Substantia nigra (tissue), 51 donors: ENCODE measurements at places on chromosomes 13 and 19.

DNA sequence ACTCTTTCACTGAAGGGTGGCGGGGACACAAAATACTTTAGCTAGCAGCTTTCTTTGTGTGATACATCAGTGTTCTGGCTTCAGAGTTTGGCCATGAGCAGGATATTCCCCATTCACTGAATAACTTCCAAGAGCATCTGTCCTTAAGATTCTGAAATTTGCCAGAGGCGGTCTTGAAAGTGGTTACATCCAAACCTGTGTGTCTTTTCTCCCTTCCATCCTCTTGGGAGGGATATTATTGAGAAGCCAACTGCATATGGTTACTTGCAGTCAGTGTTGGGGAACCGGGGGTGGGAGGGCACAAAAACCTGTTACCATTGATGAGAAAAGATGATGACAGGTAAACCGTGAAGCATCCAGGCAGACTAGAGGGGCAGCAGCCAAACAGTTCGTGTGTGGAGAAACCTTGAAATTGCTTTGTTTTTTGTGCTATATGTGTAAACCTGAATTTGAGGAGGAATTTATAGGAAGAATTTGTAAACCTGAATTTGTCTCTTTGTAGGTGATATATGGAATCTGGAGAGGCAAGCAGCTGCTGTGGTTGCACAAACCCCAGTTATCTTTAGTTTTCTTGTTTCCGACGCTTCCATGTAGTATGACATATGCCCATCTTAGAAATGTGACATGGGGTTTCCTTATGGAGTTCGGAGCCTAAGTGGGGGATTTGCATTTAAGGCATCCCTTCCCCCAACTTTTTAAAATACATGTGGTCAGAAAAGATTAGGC is 104.8 kb downstream of the WDFY2 start:
- DNase-seq, result no peak

GRCh38 chr13:94556041-94556440 is 39.9 kb downstream of the TGDS start:
- DNase-seq, result no peak

GRCh38 chr13:60093425-60094019 is 70.2 kb downstream of the DIAPH3 start:
- no peak for DNase-seq

DNA sequence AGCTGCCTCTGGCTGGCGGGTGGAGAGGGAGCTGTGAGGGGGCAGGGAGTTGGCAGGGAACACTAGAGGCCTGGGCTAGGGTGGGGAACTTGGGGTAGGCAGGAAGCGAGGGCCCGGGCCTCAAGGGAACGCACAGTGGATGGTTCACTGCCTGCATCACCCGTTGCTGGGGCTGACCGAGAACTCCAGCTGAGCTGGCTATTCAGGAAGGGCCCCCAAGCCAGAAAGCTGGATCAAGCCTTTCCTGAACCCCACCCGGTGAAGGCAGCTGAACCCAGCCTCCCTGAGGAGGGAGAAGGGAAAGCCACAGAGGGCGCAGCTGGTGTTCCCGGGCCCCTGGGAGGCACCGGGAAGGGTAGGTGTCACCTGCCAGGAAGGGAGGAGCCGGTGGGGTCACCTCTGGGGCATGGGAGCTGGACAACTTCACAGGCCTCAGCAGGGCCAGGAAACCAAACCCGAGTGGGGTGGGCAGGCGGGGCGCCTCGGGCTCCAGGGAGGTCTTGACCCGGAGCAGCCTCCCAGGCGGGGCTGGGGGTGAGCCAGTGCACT is 13.9 kb downstream of the PALM start:
- no peak for DNase-seq

GRCh38 chr19:32570081-32570785 is 10.8 kb upstream of the PDCD5 start:
- peak; percentile 22 for DNase-seq

- DNase-seq, result no peak
These were observed 224.8 kb downstream of the NHLRC3 start for GRCh38 chr13:39263033-39263432.

DNA sequence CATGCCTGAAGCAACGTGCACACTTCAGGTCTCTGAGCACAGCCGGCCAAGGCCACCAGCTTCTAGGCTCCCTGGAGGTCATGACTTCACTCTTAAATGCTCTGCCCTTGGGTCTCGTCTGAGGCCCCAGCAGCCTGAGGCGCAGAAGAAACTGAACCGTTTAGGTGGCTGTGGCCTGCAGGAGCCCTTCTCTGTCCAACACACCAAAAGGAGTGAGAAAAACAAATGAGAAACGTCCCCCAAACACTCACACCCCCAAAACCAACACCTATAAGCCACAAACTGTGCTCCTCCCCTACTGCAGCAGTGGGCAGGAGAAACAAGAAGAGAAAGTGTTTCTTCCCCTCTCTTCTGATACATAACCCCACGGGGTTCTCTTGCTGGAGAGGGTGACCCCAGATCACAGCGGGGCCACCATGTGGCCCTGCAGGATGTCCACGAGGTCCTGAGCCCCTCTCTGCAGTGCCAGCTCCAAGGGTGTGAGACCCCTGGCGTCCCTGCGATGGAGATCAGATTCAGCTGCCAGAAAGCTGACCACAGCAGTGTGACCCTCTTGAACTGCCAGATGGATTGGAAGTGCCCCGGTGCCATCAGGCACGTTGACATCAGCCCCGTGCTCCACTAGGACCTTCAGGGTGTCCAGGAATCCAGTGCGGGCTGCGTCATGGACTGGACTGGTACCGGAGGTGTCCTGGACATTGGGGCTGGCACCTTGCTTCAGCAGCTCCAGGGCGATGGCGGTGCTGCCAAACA is 1.0 kb upstream of the KRI1 start:
- DNase-seq, result no peak

DNA sequence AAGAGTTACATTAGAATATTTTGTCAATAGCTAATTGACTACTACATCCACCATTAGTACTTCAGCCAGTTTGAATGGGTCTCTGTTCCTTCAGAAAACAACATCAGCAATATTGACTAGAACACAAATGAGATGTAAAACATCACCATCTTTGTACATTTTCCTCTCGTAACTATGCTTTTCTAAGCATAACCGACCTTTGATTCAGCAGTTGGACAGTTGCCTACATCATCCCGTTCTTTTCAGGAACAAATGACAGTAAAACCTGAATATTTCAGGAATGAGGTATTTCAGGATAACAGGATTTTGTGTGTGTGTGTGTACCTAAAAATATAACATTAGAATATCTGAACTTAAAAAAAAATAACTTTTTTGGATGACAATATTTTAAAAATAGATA is 60.9 kb downstream of the STARD13 start:
- DNase-seq, result no peak

- no peak for DNase-seq
These were observed 22.6 kb downstream of the KDM4B start for GRCh38 chr19:4991538-4991937.

DNA sequence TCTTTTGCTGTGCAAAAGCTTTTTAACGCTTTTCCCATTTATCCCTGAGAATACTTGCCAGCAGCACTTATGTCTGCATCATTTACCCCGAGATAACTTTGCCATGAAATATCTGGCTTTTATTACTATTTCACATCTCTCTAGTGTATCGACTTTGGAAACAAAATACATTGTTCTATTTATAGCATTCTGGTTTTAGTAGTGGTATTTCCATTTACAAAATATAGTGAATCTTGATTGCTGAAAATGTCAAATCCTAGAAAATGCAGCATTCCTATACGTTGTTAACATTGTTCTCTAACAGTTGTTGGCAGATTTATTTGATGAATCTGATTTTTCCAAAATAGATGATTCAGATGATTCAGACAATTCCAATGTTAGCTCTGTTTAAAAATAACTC is 189.3 kb upstream of the SPRY2 start:
- DNase-seq, result no peak

- DNase-seq, result no peak
These were observed 310.4 kb downstream of the SPRY2 start for GRCh38 chr13:80030491-80030890.

DNA sequence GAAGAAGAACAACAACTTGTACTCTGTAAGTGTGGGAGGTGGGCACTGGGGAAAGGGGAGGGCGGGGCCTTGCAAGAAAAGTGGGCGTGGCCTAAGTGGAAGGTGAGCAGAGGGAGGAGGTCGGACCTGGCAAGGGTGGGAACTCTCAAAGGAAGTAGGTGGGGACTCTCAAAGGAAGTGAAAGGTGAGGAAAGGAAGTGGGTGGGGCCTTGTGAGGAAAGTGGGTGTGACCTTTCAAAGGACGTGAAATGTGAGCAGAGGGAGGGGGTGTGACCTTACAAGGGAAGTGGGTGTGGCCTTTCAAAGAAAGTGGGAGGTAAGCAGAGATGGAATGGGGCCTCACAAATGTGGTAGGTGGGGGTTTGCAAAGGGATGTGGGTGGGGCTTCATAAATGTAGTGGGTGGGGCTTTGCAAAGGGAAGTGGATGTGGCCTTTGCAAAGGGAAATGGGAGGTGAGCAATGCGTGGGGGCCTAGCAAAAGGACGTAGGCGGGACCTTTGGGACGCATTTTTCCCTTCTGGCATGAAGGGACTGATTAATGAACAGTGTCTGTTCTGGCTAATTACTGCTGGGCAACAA is 25.9 kb downstream of the ACSBG2 start:
- no peak for DNase-seq

- DNase-seq, result no peak
These were observed 21.1 kb upstream of the NDUFS7 start for GRCh38 chr19:1362387-1363257.

GRCh38 chr19:11554160-11554559 is 4.9 kb downstream of the ELOF1 start:
- no peak for DNase-seq

GRCh38 chr13:106401081-106401480 is 134.4 kb downstream of the EFNB2 start:
- DNase-seq, result no peak

DNA sequence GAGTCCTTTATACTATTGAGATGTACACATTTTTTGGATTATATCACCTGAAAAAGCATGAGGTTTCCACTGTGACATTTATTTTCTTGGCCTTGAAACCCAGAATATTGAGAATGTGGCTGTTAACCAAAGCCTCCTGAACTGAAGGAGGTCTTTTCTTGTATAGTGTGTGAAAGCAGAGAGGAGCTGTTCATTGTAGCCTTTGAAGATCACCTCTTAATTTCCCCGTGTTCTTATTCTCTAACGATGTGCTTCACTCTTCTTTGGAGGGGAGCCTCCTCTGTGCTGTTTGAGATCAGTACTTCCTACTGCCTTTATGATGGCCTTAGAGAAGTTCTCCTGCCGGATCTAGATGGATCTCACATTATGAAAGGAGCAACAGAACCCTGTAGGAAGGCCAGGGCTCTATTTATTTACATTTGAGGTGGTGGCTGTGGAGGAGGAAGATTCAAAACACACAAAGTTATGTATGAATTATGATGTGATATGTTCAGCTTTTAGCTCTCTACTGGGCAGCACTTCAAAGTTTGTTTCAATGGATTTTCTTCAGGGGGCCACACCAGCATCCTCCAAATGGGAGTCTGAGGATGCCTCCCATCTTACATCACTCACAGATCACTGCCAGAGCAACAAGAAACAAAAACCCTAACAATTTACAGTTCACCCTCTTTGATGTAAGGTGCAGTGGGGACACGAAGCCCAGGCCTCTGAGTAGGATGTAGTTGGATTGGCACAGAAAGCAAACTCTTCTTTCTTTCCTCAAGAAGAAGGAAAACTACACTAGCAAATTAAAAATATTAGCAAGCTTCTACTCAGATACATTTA is 322.3 kb downstream of the DLEU7 start:
- no peak for DNase-seq

- no peak for DNase-seq
These were observed 168.6 kb downstream of the LACC1 start for GRCh38 chr13:44048326-44048725.

DNA sequence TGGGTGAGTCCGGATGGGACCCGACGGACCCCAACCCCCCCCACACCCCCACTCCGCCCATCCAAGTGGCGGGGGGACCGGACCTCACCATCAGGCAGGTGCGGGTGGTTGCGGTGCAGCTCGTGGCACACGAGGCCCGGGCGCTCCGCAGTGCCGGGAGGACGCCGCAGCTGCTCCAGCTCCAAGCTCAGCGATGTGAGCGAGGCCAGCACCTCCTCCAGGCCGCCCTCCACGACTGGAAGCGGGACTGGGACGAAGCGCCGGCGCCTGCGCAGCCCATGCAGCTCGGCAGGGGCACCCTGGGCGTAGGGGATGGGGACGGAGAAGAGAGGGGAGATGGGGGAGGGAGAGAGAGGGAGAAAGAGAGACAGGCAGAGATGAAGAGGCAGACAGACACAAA is 30.1 kb upstream of the OLFM2 start:
- DNase-seq, result no peak

DNA sequence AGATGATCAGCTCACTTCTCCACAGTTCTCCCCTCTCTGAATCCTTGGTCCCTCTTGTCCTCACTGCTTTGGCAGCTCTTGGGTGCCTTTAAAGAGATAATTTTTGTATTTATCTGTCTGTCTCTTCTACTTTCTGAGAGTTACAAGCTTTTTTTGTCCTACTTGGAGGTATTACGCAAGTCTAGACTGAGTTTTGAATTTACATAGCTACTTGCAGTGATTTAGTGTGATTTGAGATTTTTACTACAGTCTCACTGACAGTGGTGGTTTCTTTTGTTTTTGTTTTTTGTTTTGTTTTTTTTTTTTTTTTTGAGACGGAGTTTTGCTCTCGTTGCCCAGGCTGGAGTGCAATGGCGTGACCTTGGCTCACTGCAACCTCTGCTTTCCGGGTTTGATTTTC is 22.1 kb downstream of the URI1 start:
- no peak for DNase-seq

DNA sequence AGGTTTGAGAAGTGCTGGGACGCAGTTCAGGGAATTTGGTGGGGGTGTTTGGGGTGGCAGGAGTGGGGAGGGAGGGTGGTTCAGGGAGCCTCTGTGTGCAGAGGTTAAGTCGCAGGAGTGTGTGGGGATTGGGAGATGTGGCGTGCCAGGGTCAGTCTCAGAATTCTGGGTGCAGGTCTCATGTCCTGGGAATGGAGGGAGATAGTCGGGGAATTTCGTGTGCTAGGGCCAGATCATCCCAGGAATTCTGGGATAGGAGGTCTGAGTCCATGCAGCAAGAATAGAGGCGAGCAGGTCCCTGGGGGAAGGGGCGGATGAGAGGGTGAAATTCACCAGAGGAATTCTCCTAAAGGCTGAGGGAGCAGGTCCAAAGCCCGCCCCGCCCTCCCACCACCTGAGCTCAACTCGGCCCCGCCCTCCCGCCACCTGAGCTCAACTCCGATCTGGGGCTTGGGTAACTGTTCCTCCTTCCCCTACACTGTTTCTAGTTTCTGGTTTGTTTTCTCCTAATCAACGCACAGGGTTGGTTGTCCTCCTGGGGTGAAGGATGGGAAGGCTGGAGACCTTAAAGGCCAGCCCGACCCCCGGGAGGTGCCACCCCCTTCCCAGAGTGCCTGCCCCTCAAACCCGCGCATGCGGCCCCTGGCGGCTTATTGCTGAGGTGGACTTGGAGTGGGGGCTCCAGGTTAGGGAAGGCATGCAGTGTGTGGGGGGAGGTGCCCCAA is 15.2 kb downstream of the KCNC3 start:
- no peak for DNase-seq
